Effector CD8-positive, alpha-beta T cell (primary cell): ENCODE measurements at places on chromosomes 16 and 17.

GRCh38 chr17:28598389-28598788, 436 bp downstream of the SPAG5 start:
- no peak for DNase-seq

GRCh38 chr16:50522324-50522723, 25.9 kb upstream of the NKD1 start:
- DNase-seq, result no peak

DNA sequence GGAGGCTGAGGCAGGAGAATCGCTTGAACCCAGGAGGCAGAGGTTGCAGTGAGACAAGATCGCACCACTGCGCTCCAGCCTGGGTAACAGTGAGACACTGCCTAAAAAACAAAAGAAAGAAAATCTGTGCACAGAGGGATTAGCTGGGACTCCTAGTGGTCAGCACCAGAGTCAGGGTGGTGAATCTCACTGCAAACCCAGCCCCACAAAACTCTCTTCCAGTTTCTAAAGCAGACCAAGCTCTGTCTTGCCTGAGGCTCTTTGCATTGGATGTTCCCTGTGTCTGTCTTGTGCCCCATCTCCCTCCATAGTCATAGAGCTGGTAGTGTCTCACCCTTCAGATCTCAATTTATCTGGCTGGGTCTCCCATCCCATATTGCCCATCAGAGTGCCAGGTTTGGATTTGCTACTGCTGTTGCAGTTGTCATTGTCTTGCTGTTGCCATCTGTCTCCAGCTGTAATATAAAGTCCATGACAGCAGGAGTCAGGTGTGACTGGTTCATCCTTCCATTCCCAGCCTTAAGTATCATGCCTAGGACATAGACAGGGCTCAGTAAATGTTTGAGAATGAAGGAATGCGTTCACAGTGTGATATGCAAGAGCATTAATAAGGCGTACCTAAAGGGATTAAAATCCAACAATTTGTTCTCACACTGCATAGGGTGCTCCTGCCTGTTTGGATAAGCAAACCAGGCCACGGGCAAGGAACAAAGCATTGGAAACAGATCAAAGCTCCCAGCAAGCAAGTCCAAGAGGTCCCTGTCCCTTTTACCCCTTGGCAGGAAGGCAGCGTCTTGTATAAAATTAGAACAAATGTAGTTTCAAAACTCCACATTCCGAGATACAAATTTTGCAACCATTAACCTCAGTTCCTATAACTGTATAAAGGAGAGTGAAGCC, 614.6 kb upstream of the CDH5 start:
- DNase-seq, result no peak

- DNase-seq, result no peak
Observed at GRCh38 chr17:79830303-79830702, 8.9 kb downstream of the CBX4 start.

DNA sequence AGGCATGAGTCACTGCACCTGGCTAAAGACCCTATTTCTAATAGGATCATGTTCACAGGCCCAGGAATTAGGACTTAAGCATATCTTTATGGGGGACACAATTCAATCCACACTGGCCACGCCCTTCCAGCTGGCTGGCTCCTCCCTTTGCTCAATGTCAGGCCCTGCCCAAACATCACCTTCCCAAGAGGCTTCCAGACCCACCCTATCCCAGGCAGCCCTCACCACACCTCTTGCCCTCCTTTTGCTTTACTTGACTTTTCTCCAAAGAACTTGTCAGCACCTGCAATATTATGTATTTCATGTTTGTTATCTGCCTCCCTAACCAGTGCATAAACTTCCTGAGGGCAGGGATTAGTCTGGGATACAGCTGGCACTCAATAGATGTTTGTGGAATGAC, 109.6 kb upstream of the CDH5 start:
- no peak for DNase-seq

DNA sequence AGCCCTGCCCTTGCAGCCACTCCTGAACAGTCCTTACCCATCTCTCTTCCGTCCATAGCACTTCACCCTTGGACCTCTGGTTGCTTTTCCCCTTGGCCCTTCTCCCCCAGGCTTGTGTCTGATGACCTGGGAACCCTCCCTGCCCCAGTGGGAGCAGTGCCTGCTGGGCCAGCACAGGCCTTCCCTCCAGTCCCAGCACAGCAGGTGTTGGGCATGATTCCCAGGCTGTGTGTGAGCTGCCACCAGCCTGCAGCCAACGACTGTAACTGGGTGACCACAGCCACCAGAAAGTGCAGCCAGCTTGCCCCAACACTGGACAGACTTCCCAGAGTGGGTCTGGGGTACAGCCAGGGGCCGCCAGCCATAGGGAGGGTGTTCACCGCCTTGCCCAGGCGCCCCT, 30.0 kb downstream of the CRAMP1 start:
- no peak for DNase-seq

DNA sequence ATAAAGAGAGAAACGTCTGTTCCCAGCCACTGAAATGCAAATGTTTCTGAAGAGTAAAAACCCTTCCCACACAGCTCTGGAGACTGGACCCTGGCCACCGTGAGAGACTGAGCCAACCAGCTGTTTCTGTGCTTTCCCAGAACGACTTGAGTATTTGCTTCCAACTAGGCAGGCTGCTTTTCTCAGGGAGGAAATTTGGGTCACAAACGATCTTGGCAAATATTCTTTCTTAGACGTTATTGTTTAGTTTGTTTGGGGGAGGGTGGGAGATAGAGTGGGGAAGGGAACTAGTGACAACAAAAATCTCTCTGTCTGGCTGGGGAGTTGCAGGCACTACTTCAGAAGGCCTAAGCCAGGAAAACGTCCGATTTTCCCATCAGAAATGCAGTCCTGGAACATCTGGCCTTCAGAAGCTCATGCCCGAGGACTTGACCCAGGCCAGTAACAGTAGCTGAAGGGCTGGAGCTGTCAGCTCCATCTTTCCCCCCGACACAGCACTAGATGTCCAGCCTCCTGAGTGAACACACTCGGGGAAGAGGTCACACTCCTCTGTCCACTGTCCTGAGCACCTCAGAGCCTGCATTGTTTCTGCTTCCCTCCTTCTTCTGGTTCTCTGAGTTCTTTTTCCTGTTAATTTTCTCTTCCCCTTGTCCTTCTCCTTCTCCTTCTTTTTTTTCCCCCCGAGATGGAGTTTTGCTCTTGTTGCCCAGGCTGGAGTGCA, 4.0 kb downstream of the CCDC92B start:
- DNase-seq, result no peak

DNA sequence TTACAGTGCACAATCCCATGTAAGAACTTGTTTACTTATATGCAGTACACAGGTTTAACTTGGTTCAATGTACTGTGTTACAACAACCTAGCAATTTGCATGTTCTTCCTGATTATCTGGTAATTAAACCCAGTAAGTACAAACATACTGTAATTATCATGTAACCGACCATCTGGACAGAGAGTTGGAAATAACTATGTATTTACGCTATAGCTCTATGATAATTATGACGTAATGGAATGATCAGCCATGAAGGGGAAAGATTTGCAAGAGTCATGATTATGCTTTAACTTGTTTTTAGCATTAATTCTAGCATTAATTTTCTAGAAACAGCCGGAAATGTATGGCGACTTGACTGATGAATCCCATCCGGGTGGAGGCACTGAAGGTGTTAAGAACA, 74.8 kb upstream of the SALL1 start:
- DNase-seq, result no peak

DNA sequence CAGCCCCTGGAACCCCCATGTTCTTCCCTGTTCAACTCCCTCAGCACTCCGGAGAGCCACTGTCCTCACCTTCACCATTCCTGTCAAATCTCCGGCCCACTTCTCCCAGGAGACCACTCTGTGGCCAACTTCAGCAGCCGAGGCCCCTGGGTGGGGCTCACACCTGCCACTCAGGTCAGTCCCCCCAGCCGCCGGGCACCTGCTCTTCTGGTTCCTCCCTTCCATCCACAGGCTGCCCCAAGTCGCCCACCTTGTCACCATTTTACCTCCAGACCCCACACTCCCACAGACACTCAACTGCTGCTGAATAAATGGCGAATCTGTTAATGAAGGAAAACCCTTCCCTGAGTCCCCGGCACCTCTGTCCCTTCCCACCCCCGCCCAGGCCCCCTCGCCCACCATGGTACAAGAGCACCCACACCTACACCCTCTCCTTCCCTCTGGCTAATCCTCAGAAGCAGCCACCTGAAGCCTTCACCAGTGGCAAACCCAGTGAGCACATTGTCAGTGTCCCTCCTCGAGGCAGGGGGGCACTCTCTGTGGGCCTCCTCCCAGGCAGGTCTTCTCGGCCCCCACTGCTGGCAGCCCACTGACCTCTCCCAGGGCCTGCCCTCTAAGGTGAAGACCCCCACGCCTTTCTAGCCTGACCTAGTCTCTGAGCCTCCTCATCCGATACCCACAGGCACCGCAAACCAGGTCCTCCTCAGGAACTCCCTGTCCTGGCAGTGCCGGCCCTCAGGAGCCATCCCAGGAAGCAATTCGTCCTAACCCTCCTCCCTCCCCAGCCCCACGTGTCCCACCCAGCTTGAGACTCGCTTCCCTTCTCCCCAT, 8.2 kb downstream of the CANT1 start:
- no peak for DNase-seq

GRCh38 chr17:68790492-68790891, 164.7 kb downstream of the ABCA8 start:
- no peak for DNase-seq

- DNase-seq, result no peak
Observed at GRCh38 chr16:64540434-64540833, 581.4 kb downstream of the CDH11 start.

DNA sequence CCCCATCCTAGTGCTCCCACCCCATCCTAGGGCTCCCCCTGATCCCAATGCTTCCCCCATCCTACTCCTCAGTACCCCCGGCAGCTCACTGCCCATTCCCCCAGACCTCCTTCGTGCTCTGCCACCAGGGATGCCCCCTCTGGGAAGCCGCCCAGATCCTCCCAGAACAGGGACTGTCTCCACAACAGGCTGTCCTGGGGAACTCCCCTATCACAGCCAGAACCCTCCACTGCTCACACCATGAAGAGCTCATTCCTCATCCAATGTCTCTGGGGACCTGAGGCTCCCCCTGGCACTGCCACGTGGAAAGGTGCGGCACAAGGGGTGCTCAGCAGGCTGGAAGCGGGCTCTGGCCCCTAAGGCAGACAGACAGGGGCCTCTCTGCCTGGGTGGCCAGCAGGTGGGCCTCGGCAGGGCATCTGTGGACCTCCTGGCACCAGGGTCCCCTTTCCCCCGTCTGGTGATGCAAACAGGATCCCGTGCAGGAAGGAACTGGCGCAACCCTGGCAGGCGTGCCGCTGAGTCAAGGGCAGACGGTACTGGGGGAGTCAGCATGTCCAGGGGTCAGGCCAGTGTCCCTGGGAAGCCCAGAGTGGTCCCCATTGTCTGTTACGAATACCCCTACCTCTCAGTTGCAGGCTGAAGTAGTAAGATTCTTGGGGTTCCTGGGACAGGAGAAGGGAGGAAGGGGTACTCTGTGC, 14.8 kb upstream of the PVALEF start:
- DNase-seq, result no peak

DNA sequence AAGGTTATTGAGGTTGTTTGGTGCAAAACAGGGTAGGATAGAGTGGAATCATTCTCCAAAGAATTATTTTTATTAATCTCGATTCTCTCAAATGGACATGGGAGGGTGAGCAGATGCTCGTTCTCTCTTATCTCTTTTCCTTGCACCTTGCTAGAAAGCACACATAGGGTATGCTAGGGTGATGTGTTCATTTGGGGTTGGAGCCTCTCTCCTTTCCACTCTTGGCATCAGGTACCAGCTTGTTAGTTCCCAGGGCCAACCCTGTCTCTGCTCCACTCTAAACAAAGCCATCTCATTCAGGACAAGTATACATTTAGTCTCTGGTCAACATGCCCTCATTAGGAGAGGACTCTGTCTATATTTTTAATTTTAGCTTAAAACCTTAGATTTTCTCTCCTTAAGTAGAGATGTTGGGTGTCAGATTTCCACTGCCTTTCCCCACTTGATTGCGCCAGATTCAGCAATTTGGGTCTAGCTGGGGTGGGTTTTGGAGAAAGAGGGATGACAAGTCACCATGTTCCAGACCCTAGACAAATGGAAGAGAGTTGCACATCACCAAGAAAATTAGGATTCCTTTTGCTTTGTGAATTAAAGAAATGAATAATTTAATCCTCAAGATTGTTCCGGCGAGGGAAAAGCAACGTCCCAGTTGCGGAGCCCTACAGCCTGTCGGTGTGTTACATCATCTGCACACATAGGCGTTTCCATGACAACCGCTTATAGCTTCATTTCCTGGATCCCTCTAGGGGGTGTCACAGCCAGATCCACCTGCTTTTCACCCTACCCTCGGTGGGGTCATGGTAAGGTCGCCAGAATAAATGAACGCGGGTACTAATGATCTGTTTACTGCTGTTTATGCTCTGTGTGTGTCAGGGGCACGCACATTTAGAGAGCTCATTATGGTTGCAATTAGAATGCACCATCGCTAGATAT, 41.6 kb downstream of the SNX11 start:
- no peak for DNase-seq

GRCh38 chr16:31093132-31093703, 1.4 kb downstream of the VKORC1 start:
- DNase-seq, result no peak

DNA sequence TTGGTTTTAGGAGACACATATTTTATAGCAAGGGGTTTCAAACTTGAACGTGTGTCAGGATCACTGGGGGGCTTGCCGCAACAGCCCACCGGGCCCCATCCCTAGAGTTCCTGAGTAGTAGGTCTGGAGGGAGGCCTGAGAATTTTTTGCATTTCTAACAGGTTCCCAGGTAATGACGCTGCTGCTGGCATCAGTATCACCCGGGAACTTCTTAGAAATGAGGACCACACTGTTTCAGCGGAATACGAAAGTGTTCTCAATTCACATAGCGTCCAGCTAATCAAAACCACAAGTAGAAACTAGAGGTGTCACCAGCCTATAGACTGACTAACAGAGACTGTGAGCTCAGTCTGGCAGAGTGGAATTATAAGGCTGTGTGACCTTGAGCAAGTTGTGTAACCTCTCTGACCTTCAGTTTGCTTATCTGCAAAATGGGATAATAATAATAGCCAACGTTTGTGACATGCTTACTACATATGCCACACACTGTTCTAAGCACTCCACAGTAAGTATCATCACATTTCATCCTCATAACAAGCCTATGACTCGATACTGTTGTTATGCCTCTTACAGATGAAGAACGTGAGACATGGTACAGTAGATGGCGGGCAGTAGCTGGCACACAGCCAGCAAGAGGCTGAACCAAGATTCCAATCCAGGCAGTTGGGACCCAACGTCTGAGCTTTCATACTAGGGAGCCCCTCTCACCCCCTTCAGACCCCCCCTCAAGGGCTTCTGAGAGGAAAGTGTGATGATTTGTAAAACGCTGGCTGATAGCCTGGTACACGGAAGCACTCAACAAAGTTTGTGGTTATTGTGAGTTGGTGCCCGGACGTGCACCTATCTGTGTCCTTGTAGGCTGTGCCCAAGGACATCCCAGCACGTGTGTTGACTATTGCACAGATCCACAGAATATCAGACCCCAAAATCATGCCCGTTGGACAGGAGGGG, 4.6 kb upstream of the ICAM2 start:
- DNase-seq, result peak; percentile 40
